ENCODE measurements at places on chromosomes 16 and 17. TPM values are rescaled to one million over a fixed set of nuclear protein-coding genes. Genes with fewer than 3 reads are reported as not detected.

Gene DLX4
- total RNA-seq: not detected

Gene ZNF821
- total RNA-seq: 6.1 TPM

Gene DNAH17
- total RNA-seq: 0.10 TPM

Gene MMP25
- 5.6 TPM for total RNA-seq

Gene NACA2
- total RNA-seq: not detected

All from posterior vena cava (tissue), 2 donors.